ENCODE measurements at places on chromosomes 3 and 15.

DNA sequence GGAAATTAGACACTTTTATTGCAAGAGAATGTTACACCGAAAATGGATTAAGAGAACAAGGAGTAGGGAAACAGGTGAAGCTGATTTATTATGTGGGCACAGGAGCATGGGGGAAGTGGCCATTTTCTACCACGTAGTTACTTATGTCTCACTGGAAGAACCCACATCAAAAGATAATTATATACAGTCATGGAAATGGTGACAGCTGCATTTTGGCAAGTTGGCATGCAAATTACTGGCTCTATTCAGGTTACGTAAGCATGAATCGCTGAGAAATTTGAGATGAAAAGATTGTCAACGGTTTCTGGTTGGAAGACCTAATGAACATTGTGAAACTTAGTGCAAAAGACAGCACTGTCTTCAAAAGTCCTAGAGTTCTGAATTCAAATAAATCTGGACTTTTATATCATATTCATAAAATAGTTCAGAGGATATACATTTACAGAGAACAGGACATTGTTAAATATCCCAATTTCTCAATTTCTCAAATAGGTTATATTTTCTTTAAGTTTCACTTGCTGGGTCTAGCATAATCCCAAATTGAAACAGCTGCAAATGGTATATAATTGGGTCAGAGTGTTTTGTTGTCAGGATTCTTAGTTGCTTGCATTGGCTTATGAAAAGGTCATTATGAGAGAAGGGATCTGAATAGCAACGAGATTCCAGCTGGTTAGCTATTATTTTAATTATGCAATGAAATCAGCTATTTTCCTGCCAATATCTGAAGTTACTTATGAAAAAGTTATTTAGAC lies 567.8 kb downstream of the ZPLD1 start:
- DNase-seq = no peak

DNA sequence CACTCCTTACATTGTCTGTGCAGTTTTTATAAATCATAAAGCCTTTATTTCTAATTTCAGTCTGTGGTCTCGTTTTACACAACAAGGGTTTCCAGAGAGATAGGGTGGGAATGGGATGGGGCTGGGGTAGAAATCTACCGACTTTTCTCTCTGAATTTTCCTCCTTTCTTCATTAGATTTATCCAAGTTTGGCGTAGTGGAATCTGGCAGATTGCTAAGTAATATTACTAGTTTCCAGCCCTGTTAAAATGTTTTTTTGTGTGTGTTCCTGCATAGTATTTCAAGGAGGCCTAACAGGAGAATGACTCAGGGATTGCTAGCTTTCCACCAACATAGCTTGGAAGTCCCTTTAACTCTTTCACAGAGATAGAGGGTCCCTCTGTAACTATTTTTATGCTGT lies 185.5 kb upstream of the GOLGA6L4 start:
- DNase-seq = no peak

GRCh38 chr15:85598718-85599398 lies 195.9 kb downstream of the KLHL25 start:
- DNase-seq = no peak

- DNase-seq = no peak
Observed at GRCh38 chr3:6220447-6220846, 640.5 kb upstream of the GRM7 start.

- DNase-seq = no peak
Observed at GRCh38 chr3:45960289-45960688, 17.0 kb downstream of the CXCR6 start.

- DNase-seq = no peak
Observed at GRCh38 chr15:59313641-59314332, 58.9 kb downstream of the MYO1E start.
